ENCODE measurements at places on chromosomes 7 and 10.
A peak's percentile ranks its signal among the peaks of the same experiment; 100 is the strongest.

DNA sequence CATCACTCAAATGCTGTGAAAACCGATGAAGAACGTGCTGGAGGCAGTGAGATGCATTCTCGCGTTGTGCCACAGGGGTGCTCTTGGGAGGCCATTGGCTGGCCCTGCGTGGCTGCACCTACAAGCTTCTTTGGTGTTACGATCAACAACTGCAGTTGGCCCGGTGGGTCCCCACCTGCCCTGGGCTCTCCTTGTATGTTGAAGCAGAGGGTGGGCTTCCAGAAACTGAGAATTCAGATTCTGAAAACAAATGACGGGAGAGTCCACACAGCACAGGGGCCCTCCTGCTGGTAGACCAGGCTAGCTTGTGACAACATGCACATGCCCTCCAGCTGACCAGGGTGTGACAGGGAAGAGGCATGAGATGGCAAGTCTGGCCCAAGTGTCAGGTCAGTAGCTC, 23.7 kb upstream of the DDC start:
- DNase-seq, result no peak

- no peak for DNase-seq
Observed at GRCh38 chr10:83533290-83533689, 606.0 kb upstream of the GHITM start.

DNA sequence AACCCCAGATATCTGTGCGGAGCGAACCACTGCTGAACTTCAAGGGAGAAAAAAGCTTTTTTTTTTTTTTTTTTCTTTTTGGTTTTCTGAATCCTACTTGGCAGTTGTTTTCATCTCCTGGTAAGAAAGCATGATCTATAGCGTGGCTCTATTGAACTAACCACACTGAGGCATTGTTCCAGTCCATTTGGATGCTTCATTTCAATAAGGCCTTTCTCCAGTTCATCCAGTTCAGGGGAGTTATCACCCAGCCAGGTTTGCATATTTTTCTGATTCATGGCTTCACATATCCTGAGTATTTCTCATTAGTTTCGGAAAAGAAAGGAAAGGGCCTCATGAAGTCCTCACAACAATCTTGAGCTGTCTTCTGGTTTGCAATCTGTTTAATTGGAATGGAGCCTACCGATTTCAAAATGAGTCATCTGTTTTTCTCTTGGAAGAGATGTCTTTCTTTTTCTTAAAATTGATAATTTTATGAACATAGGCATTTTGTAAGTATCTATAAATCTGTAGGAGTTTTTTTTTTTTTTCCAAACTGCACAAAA, 93.1 kb upstream of the STEAP4 start:
- no peak for DNase-seq

- no peak for DNase-seq
Observed at GRCh38 chr10:28754930-28755718, 77.8 kb downstream of the BAMBI start.

- no peak for DNase-seq
Observed at GRCh38 chr7:64653721-64654401, 12.1 kb upstream of the ZNF107 start.

GRCh38 chr7:1095621-1096155, 7.8 kb downstream of the GPER1 start:
- no peak for DNase-seq

DNA sequence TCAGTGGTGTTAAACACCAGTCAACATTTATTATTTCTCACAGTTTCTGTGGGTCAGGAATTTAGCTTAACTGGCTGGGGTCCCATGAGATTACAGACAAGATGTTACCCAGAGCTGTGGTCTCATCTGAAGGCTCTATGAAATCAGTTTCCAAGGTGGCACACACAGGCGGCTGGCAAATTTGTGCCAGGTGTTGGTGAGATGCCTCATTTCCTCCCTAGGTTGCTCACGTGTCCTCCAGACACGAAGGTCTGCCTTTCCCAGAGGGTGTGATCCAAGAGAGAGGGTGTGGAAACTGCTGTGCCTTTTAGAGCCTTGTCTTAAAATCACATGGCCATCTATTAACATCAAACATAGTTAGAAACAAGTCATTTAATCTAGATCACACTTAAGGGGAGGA, 209.0 kb downstream of the JCAD start:
- DNase-seq, result no peak

- no peak for DNase-seq
Observed at GRCh38 chr7:74033372-74034311, 5.7 kb downstream of the ELN start.

DNA sequence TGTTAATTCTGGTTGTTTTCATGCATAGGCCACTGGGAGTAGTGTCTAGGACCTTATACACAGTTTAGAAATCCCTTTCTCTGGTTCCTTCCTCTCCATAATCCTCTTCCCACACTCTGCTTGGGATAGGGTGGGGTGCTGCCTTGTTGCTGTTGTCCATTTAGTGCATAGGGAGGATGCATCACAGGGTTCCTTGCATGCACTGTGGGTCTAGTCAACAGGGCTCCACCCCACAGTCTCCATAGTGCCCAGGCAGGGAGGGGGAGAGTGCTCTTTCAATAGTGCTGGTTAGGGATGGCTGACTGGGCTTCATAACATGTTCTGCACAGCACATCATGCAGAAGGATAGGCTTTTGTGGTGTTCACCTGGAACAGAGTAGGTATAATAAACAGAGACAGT, 81.1 kb downstream of the ARHGAP12 start:
- no peak for DNase-seq

DNA sequence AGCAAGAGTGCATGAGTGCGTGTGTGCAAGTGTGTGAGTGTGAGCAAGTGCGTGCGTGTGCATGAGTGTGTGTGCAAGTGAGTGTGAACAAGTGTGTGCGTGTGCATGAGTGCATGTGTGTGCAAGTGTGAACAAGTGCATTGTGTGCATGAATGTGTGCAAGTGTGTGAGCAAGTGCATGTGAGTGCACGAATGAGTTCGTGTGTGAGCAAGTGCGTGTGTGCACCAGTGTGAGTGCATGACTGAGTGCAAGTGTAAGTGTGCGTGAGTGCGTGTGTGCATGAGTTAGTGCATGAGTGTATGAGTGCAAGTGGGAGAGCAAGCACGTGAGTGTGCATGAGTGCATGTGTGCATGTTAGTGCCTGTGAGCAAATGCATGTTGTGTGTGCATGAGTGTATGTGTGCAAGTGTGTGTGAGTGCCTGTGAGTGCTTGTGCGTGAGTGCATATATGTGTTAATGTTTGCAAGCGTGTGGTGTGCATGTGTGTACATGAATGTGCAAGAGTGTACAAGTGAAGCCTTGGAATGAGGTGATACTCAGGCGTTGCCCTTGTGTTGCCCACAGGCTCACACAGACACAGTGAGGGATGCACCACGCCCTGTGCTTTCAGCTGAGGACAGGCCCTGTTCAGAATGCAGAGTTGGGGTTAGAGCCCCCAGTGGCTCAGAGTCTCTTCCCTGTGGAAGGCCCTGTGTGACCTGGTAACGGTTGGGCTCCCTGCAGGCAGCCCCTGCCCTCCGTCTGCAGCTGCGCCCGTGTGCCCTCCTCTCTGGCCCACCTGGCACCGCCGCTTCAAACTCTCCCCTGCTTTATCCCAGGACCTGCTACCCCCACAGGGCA, 97.1 kb downstream of the NKX6-2 start:
- no peak for DNase-seq

GRCh38 chr10:124222988-124223710, 129.8 kb upstream of the CHST15 start:
- no peak for DNase-seq

DNA sequence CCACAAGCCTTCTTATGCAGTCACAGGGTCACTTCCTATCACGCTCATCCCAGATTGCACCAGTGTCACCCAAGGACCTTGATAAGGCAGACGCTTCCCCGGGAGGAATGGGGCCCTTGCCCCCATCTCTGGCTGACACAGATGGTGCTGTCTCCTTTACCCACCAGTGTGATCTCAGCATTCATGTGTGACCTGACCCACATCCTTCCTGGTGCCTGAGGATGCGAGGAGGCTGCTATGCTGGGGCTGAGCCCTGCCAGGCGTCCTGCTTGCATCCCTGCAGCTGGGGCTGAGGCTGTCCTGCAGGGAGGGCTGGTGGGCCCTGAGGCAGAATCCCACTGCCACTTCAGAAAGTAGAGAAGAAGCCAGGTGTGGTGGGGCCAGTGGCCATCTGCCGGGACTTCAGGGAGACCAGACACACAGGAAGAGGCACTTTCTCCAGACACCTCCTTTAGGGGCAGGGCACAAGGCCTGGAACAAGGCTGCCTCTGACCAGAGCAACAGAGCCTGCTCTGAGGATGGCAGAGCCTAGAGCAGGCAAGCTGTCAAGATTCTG, 35.3 kb downstream of the RASGEF1A start:
- no peak for DNase-seq

GRCh38 chr7:52253953-52254352, 781.5 kb upstream of the POM121L12 start:
- no peak for DNase-seq

GRCh38 chr7:127413962-127414361, 21.5 kb upstream of the ZNF800 start:
- DNase-seq, result no peak

- DNase-seq, result no peak
Observed at GRCh38 chr7:21624320-21624719, 81.5 kb downstream of the DNAH11 start.

GRCh38 chr10:96509017-96509641, 4.6 kb downstream of the TLL2 start:
- DNase-seq, result no peak

DNA sequence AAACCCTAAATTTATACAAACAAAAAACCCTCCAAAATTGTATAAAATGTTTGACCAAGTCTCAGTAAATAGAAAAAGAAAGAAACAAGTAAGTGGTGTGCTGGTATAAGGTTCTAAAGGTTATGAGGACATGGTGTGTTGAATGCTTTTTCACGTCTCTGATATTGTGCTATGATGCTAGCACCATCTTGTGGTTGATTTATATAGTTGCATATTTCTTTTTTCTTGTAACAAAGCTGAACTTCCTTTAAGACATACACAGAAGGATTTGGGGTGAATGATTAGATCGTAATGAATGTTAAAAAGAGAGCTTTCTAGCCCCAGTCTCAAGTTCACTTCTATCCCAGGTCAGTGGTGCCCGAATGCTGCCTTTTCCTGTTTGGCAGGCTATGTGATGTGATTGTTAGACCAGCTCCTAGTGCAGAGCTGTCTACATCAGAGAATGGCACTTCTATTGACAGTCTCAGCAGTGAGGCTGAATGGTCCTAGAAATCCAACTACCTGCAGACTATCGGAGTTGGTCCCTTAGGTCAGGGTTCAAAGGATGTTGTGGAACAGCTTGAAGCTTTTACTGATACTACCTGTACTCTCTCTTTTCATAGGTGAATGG, 25.0 kb downstream of the VTI1A start:
- no peak for DNase-seq

- no peak for DNase-seq
Observed at GRCh38 chr10:73926152-73926764, 15.3 kb downstream of the PLAU start.

DNA sequence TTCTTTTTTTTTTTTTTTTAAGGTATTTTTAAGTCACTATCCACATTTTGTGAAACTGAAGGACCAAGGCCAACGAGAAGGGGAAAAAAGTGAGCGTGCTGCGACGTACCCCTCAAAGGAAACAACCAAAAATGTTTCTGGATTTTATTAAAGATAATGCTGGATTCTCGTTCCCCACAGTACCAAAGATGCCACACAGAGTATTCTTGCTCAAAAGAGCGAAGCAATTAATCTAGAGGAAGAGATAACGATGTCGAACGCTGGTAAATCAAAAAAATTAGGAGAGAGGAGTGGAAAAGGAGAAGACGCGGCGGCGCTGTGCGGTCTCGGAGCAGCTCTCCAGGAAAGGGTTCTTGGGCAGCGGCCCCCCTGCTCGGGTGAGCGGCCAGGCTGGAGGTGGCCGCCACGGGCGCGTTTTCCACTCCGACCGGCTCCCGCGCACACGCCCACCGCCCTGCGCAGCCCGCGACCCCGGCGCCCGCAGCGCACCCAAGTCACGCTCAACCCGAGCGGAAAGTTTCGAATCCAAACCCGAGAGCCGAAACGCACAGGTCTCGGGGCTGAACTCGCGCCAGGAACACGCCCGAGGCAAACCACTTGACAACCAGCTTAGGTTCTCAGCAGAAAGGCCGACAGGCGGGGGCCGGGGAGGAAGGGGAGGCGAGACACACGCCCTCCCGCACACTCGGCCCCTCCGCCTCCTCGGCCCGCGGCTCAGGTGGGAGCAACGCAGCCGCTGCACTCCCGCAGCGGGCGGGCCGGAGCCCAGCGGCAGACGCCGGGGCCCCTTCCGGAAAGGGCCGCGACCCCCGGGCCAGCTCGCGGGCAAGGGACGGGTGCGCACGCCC, 989 bp downstream of the SRPK2 start:
- peak; percentile 24 for DNase-seq

- DNase-seq, result no peak
Observed at GRCh38 chr10:5665373-5666007, 905 bp downstream of the ASB13 start.

DNA sequence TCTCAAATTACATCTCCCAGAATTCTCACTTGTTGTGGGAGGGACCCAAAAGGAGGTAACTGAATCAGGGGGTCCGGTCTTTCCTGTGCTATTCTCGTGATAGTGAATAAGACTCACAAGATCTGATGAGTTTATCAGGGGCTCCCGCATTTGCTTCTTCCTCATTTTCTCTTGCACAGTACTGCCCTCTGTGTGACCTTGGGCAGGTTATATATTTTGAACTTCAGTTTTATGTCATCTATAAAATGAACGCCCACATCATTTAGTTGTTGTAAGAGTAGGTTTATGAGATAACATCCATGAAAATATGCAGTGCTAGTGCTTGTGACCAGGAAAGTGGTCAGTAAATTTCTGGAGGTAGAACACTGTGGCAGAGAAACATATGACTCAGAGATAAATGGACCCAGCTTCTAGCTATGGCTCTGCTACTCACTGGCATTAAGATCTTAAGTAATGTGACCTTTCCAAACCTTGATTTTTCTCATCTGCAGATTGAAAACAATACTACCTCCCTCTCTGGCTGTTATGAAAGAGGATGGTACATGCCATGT, 44.3 kb downstream of the SCRN1 start:
- DNase-seq, result no peak

DNA sequence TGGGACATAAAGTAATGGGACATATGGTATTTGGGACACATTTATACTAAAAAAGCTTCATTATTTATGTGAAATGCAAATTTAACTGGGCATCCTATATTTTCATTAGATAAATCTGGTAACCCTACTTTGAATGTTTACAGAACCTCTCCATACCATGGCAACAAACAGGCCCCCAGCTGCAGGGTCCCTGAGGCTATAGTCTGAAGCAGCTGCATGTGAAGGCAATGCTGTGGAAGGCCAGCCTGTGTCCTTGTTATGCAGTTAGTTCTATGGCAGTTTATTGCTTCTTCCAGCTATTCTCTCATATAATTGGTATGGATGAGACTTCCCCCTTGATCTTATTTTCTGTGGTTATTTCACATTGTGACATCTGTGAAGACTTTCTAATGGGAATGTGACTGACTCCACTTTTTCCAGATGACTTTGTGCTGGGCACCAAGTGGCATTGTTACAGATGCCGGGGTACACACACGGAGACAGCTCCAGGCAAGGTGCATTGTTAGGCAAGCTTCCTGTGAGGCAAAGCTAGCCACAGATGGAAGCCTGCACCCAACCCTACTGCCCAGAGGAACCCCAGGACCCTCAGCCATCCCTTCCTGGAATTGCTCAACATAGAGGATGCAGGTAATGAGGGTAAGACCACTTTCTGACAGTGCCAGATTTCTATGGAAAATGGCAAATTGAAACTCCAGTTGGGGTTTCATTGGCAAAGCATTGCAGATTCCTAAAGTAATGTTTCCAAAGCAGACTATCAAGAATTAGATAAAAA, 49.5 kb upstream of the ADAM12 start:
- DNase-seq, result no peak

- no peak for DNase-seq
Observed at GRCh38 chr7:140059273-140060242, 3.2 kb downstream of the PARP12 start.

GRCh38 chr10:132685101-132685891, 100.7 kb downstream of the NKX6-2 start:
- DNase-seq, result no peak
